ENCODE measurements at places on chromosomes 12 and 14. TPM values are rescaled to one million over a fixed set of nuclear protein-coding genes. Genes with fewer than 3 reads are reported as not detected.

The BTBD7 gene
- 17.7 TPM for total RNA-seq

GRCh38 chr12:94046626-94047410 is 101.6 kb upstream of the PLXNC1 start:
- DNase-seq = no peak

- DNase-seq = no peak
Measured at GRCh38 chr12:20716985-20717384, 21.9 kb downstream of the SLCO1C1 start.

The CFAP73 gene
- 0.33 TPM for total RNA-seq

DNA sequence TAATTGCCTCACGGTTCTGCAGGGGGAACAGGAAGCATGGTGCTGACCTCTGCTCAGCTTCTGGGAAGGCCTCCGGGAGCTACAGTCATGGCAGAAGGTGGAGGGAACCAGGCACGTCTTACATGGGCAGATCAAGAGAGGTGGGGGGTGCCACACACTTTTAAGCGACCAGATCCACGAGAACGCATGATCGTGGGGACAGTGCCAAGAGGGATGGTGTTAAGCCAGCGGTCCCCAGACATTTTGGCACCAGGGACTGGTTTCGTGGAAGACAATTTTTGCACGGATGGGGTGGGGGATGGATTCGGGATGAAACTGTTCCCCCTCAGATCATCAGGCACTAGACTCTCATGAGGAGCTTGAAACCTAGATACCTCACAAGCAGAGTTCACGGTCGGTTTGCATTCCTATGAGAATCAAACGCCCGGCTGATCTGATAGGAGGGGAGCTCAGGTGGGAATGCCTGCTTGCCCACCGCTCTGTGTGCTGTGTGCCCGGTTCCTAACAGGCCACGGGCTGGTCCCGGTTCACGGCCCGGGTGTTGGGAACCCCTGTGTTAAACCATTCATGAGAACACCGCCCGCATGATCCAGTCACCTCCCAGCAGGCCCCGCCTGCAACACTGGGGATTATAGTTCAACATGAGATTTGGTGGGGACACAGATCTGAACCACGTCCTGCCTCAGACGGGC is 96.9 kb downstream of the ADGRD1 start:
- no peak for DNase-seq

DNA sequence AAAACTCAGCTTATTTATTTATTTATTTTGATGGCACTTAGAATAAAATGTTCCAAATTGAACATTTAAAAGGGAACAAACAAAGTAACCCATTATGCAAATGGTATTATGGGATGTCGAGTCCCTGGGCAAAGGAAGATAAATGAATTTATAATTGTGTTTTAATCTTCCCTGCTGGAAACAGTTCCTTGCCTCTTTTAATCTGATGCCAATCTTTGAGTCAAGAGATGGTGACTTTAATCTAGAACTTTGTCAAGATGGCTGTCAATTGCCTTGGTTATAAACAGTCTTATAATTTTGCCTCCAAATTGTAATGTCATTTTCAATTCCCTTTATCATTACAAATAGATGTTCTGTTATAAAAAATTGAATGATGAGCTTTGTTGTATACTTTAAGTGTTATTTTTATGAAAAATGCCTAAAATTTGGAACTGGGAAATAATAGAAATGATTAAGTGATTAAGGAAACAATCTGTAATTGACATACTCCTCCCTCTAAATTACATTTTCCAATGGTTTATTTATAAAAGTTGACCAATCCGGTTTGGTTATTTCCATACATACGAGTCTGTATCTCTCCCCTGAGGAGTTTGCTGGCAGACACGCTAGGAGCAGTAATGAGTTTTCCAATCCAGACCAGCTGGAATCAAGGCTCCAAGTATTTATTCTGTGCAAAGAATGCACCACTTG is 134.9 kb upstream of the FRMD6 start:
- no peak for DNase-seq

The MDGA2 gene
- 3.7 TPM for total RNA-seq

All from H7 (cell line).